ENCODE measurements at places on chromosomes 4 and X.

DNA sequence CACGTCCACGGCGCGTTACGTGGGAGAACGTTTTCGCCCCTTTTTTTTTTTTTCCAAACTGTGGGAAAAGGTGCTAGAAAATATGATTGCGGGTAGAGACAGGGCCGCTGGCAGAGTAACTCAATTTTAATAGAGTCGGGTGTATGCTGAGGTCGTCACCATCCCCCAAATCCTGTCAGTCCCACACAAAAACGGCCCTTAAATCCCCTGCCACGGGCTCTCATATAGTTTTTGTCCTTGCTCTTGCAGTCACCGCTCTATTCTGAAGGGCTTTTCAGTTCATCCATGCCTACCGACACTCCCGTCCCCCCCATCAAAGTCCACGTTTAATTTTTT is 796 bp upstream of the MED14 start:
- no peak for DNase-seq

DNA sequence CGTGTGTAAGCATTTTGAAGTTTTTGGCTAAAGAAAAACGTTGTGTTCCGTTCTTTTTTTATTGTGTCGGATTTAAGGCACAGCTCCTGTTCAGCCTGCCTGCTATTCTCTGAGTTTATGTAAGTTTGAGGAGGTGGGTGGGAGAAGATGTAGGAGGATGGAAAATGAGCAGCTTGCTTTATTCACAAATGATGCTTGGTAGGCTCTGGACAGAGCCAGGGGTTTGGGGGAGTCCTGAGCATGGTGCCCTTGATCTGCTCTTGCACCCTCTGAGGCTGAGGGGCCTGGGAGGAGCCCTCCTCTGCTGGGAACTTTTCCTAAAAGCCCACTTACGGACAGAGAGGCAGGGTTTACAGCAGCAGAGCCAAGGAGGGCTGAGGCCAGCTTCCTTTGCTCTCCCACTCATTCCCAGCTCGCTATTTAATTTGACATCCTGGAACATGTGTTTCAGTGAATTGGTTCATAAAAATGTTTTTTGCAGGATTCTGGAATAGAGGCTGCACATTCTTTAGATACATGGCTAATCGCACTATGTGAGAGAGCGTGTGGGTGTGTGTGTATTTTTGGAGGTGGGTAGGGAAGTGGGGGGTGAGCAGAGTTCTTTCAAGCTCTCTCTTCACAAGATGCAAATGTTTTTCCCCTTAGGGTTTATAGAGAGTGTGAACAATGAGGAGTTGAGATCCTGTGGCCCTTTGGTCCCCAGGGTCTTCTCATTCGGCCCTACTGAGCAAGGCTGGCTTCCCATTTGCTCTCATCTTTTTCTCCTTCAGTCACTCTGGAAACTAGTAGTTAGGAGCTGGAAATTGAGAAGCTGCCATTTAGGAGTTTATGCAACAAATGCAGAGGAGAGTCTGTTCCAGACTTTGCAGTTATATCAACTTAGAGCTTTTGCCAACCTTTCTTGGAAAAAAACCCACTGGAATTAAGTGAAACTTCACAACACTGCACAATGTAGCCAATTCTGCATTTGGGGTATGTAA is 32.1 kb downstream of the TMEM131L start:
- no peak for DNase-seq

DNA sequence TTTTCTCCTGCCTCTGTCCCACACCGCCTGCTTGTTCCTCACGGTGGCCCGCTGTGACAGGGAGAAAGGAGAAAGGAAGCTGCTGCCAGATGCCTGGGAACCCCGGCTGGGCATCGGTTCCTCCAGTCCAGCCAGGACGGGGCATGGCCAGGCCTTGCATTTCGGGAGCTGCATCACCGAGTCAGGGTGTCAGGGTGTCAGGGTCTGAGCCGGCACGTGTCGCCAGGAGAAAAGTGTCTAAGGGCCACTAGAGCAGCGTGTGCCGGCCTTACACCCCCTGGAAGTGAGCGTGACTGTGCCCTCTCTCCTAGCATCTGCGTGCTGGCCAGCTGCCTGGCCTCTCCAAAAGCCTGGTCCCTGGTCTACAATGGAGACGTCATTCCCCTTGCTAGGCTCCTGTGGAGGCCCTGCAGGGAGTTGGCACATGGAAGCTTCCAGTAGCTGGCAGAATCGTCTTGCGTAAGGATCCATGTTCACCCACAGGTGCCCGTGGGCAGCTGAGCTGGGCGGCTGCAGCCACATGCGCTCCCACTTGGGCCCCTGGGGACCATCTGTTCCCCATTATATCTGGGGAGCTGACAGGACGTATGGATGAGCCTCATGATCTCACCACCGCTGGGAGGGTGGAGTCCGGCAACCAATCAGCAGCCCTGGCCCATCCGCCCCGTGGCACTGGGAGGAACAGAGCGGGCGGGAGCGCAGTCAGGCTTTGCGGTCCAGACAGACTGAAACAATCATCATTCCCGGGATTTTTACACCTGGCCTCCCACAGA is 39.9 kb upstream of the HMX1 start:
- no peak for DNase-seq

- DNase-seq, result no peak
These were observed 28.3 kb downstream of the AGTR2 start for GRCh38 chrX:116198810-116199209.

- DNase-seq, result no peak
These were observed 103.8 kb downstream of the TBC1D19 start for GRCh38 chr4:26687728-26688127.
